ENCODE measurements at places on chromosomes 7 and 10.

- no peak for DNase-seq
Measured at GRCh38 chr7:26538216-26538615, 246.6 kb downstream of the SNX10 start.

DNA sequence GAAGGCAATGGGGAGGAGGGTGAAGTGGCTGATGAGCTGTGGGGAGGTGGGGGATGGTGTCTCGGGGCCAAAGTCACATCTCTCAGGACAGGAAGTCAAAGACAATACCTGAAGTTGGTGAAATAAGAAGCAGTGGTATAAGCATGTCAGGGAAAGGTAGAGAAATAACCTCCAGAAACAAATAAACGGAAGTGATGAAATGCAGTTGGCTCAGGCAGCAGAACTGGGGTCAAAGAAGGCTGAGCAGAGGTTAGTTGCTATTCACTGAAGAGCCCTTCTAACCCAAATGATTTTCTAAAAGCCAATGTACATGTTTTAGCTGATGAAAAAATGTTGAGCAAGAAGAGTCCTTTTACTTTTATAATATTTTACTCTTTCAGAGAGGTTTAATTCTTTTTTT is 78.6 kb upstream of the ADRB1 start:
- DNase-seq = no peak

DNA sequence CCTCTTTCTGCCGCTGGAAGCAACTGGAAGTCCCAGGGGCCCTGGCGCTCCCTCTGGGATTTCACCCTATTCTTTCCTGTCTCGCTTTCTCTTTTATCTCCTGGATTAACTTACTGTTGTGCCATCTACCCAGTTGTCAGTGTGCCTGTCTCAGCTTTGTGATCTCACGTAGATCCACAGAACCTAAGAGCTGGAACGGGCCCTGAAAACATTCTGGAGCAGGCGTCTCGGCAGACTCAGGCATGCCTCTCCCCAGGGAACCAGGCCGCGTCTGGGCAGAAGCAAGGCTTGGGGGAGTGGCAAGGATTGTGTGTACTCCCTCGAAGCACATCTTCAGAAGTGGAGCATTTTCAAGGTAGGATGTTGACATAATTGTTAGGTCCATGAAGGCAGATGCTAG is 87.2 kb downstream of the KCNMA1 start:
- DNase-seq = no peak

GRCh38 chr10:47030191-47030703 is 119.0 kb downstream of the PTPN20 start:
- no peak for DNase-seq

DNA sequence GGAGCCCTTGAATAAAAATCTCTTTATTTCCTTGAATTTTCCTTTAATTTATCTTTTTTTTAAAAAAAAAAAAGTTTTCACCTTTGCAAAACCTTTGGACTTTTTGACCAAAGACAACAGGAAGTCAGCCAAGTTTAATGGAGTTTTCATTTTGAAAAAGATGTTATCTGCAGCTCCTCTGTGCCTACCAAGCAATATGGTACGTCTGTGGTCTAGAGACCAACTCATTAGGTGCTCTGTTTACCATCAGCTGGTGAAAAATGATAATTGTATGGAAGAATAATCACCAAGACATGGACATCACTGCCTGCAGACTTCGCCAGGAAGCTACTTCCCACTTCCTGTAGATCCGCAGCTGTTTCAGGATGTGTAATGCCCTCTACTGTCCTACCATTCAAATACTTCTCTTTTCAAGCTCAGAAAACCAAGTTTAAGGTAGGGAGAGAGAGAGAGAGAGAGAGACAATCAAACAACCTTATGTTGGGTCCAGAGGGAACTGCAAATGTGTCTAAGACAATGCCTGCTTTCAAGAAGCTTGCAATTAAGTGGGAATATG is 18.7 kb downstream of the PLXNA4 start:
- peak; percentile 45 for DNase-seq

GRCh38 chr7:22563621-22564241 is 63.7 kb upstream of the STEAP1B start:
- peak; percentile 67 for DNase-seq

DNA sequence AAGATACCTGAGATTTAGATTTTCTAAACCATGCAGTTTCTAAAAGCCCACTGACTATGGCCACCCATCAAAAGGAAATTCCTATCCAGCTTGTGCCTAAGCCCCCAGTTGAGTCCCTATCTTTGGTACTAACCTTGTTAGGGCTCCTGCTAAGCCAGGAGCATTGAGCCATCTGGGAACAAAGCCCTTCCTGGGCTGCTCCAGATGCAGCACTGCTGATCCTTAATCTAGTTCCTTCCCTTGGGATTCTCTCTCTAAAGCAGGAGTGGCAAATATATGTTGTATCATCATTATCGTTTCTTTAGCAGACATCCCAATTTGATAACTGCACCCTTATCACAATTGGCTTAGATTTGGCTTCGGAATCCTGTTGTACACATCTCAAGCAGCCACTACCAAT is 24.7 kb upstream of the PDLIM1 start:
- DNase-seq = no peak

- DNase-seq = no peak
Measured at GRCh38 chr10:86204421-86205305, 161.9 kb downstream of the GRID1 start.

DNA sequence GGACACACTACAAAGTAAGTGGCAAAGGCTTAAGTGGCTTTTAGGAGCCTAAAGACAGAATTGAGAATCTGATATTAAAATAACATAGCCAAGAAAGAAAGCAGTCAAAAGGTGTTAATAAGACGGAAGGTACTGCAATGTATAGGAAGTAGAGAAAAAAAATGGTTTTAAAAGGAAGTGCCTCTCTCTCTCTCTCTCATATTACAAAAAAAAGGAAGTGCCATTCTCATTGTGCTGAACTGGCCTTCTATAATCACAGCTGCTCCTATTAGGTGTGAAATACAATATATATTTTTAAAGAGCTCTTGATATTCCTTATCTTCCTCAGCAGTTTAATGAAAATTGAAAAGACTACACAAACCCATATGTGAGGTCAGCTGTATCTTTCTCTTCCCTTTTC is 199.4 kb upstream of the NPVF start:
- no peak for DNase-seq

Measured in NCI-H2081 (cell line).